IPS DF 19.7 (cell line): ENCODE measurements at places on chromosomes 16 and 17.

DNA sequence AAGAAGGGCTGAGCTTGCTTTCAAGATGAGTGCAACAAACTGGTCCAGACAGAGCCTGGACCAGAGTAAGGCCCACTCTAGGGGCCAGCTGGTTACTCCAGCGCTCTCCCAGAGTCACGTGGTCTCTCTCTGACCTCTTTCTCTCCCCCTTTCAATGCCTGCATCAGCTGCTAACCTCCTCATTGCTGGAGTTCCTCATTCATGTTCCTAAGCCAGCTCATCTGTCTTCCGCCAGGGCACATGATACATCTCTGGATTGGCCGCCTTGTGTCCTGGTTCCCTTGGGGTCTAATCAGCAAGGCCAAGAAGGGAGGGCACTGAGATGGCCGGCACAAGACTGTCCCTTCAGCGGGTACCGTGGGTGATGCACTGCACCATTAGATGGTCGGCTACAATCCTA is 26.9 kb upstream of the ZFP90 start:
- no peak for DNase-seq

DNA sequence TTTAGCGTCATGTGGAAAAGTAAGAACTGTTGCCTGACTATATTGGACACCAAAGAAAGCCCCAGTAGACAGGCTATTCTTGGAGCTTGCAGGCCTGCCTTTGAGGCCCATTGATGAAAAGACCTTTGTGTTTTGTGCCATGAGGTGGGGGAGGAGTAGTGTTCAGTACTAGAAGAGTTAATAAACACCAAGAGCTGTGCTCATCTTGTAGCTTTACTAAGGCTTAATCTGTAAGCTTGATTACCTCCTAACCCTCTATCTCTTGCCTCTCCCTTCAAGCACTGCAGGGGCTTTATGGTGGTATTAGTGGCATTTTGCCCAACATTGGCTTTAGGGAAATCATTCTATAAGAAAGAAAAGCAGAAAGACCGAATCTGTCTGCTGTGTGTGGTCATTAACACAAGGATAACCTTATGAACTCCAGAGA is 220.2 kb upstream of the TBX2 start:
- DNase-seq = no peak

GRCh38 chr17:18076936-18077335 is 10.8 kb upstream of the DRG2 start:
- DNase-seq = no peak

DNA sequence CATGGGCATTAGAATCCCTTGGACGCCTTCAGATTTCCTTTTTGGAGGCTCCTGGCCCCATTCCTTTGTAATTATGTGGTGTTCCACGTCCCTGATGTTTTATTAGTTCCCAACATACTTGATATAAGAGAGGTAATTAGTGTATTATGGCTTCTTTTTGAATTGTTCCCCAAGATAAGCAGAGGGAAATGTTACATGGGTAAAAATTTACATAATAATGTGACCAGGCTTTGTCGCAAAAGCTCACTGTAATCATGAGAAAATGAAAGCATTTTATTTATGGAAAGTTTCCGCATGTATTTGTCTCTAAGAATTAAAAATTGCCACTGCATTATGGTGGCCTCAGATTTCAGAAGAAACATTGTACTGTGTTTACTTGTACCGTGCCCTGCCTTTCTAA is 177.8 kb downstream of the PRKCA start:
- no peak for DNase-seq

DNA sequence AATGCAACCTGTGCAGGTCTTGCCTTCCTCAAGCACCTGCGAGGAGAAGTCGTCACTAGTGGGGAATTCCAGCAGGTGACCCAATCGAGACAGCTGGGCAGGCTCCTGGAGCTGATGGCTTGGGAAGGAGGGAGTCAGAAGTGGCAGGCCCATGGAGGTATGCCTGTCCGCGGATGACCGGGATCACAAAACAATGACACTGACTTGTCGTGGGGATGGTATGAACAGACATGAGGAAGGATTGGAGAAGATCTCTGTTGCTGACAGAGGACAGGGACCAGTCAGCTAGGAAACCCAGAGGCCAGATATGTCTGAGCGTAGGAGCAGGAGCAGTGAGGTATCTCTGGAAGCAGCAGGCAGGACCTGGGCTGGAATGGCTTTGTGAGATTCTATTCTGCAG is 233.3 kb downstream of the SOX9 start:
- no peak for DNase-seq

GRCh38 chr16:20987049-20987448 is 86.5 kb downstream of the LYRM1 start:
- DNase-seq = no peak

DNA sequence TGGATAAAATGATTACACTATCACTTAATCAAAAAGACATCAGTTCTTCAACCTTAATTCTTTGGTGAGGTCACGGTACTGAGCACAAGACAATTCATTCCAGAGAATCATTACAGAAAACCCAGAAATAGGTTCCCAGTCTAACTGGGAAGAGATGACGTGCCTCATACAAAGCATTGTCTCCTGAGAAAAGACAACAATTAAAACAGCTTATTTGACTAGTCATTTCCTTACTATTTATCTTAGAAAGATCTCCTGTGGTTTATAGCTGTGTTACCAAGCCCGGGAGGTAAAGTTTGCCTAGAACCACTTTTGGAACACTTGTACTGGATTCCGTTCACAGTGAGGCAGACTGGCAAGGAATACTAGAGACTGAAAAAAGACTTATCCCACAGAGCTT is 5.1 kb downstream of the PHF12 start:
- no peak for DNase-seq

DNA sequence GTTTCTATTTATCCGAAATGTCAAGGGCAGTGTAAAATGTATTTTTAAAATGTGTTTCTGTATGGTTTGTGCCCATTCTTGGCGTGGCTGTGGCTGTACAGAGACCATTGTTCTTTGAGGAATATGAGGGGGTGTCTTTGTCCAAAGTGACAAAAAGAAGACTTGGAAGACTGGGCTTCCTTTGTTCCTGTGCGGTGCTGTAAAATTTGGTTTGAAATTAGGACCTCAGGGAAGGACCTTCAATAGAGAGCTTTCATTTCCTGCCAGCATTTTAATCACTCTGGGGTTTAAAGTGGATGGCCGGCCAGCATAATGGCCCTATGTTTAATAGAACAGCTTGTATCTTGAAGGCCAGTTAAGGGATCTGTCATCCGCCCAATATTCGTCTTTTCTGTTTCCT is 190.1 kb upstream of the TBX2 start:
- DNase-seq = no peak

GRCh38 chr17:15261258-15261801 is 3.8 kb downstream of the PMP22 start:
- DNase-seq = no peak

DNA sequence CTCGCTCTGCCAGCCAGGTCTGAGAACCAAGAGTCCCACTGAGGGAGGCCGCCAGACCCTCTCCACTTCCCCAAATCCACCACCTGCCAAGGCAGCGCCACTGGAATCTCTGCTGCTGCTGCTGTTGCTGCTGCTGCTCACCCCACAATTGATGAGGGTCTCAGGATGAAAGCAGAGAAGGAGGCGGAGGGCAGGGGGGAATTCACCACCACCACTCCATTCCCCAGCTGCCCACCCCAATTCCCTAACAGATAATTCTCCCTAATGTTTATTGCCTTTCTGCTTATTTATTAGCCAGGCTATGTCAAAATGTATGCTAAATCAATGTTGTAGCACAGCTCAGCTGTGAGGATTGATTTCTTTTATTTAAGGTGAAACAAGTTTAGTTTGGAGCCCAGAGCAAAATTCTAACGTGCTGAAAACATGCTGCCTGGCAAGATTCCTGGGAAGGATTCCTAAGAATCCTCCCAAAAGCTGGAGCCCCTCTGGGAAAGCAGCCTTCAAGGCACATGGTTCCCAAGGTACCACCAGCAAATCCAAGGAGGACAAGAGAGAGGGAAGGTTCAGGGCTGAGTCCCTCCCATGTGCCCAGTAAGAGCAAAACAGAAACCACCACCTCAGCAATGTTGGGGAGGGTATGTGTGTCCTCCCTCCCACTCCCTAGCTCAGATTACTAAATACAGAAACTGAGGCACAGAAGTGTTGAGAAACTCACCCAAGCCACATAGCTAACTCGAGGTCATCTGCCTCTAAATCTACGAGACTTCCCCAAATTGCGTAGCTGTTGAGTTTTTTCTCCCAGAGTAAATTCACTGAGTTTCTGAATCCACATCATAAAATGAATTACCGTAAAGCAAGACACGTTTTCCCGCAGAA is 12.2 kb upstream of the CDH5 start:
- DNase-seq = no peak

GRCh38 chr16:50740736-50741135 is 1.1 kb upstream of the CYLD start:
- no peak for DNase-seq

- no peak for DNase-seq
These were observed 53.3 kb downstream of the CES1 start for GRCh38 chr16:55779402-55780094.
